Activated naive CD4-positive, alpha-beta T cell (primary cell): ENCODE measurements at places on chromosomes 7 and 10.

DNA sequence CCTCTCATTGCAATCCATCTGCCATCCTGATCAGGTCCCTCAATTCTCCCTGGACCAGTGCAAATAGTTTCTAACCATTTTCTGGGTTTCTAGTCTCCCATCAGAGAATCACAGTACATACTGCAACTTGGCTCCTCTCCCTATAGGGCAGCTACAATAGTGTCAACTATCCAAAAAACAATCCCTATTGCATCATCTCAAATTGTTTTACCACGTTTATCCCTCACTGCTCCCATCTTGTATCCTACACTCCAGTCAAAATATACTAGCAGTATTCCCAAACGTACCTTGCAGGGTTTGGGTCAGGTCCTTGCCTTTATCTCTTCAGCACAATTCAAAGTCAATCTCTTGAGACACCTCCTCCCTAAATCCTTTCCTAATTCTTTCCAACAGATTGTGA, 23.6 kb downstream of the ASB15 start:
- DNase-seq = no peak

DNA sequence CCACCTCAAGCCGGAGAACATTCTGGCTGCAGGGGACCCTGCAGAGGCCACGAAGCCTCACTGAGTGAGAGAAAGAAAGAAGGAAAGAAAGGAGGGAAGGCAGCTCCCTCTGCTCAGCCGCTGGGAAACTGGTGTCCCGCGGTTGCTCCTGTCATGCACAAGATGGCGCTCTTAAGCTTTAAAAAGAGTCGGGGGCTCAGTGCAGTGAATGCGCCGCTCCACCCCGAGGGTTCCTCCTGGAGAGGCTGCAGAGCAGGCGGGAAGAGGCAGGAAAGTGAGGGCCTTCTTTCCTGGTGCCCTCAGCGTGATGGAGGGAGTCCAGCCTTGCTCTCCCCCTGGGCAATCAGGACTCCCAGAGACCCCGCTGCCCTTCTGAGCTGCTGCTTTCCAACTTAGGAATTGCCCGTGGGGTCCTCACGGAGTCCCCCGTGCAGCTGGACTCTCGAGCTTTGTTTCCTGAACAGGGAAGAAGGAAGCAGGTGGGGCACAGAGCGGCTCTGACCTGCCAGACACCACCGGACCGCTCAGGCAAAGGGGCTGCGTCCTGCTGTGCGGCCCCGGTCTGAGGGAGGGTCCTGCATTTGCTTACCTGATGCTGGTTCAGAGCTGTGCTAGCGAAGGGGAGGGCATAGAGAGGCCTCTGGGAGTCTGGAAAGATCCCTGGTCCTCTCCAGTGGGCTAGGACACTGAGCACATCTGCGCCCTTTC, 141.9 kb upstream of the MKI67 start:
- DNase-seq = no peak

DNA sequence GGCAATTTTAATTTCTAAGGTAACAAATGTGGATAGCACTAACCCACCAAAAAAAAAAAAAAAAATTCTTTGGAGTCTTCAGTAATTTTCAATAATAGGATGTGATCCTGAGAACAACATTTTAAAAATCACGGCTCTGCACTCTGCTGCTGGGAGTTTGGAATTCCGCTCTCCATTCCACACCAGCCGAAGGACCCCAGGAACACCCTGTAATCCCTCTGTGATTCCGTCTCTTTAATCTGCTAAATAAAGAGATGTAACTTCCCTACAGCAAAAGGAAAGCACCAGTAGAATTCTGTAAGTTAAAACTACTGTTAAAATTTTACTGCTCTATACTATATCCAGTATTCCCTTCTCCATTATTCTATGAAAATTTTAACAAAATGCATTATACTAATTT, 284.5 kb downstream of the PTPRN2 start:
- no peak for DNase-seq

GRCh38 chr10:102394801-102395399, 605 bp upstream of the NFKB2 start:
- peak; percentile 73 for DNase-seq

- no peak for DNase-seq
Observed at GRCh38 chr10:35821339-35821911, 179.3 kb upstream of the FZD8 start.

DNA sequence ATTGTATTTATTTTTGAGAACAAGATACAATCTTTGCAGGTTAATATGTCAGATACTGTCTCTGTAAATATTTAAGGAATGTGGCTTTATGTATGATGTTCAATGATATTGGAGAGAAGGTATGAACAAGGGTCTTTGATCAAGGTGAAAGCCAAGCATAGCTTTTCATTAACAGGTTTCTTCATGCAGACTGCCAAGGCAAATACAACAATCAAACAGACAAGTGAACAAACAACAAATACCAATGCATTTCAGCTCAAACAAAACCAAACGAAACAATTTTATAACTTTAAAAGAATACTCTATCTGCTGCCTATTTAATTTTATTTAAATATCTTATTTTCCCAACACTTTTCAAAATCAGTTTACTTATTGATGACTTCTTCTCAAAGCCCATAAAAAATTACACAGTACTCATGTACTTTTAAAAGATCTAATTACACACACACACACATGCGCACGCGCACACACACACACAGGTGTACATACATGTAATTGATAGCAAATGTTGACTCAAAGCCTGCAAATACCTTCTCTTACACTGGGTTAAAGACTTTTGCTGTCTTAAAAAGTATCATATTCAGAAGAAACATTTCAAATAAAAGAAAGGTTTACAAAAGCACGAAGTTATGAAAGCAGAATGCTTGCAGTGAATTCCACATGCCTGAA, 201.1 kb upstream of the CCDC6 start:
- DNase-seq = no peak

GRCh38 chr10:129030996-129031843, 435.8 kb upstream of the MGMT start:
- DNase-seq = peak; percentile 26

DNA sequence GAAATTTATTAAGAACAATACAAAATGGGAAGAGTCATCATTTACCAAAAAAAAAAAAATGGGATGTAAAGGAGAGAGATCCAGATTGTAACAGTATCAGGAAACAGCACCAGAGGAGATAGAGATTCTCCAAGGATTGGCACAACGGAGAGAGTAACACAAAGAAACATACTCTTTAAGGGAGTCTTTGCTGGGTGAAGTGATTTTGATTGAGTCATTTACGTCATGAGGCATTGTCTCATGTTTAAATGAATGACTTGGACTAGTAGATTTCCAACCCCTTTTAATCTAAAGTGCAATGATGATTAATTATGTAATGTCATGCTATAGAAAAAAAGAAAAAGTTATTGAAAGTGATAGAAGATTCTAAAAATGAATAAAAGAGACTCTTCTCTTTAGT, 68.8 kb downstream of the ITGB8 start:
- DNase-seq = no peak

DNA sequence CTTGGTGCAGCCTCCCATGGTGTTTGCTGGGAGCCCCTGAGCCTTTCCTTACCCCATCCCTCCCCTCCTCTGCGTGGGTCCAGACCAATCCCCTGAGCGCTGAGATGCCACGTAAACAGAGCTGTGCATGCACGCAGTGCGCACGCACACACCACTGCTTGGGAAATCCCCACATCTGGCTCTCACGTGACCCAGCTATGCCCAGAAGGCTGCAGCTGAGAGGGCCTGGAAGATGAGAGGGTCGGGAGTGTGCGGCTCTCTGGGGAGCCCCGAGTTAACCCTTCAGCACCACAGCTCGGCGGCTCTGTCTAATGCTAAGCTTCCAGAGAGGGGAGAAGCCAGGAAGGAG, 177.2 kb downstream of the SH3PXD2A start:
- peak; percentile 23 for DNase-seq

DNA sequence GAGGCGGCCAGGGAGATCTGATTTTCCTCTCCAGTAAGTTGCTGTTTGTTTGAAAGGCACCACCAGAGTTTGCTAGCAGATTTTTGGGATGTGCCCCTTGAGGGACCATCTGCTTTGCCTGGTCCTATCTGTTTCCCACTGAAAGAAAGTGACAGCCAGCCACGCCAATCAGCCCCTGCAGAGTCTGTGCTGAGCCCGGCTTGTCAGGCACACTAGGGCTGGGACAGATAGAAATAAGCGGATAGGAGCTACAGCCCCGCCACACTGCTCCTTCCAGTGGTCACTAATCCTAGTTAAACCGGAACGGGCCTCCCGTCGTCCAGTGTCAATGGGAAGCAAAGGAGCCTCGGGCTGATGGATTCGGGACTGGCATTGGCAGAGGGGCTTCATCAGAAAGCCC, 161.9 kb upstream of the PRR15 start:
- no peak for DNase-seq

DNA sequence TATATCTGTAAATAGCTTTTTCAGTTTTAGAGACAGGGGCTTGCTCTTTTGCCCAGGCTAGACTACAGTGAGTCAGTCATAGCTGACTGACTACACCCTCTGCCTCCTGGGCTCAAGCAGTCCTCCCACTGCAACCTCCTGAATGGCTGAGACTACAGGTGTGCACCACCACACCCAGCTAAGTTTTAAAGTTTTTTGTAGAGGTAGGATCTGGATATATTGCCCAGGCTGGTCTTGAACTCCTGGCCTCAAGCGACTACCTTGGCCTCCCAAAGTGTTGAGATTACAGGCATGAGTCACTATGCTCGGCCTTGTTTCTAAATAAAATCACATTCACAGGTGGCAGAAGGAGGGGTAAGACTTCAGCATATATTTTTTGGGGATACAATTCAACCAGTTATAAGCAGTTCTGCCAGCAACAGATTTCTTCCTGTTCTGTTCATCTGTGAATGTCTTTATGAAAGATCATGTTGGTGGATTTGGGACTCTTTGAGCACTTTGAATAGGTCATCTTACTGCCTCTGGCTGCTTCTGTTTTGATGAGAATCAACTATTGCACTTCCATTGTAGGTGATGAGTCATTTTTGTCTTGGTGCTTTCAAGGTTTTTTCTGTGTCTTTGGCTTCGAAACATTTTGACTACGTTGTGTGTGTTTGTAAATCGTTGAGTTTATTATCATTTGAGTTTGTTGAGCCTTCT, 15.7 kb downstream of the RBM33 start:
- DNase-seq = no peak

DNA sequence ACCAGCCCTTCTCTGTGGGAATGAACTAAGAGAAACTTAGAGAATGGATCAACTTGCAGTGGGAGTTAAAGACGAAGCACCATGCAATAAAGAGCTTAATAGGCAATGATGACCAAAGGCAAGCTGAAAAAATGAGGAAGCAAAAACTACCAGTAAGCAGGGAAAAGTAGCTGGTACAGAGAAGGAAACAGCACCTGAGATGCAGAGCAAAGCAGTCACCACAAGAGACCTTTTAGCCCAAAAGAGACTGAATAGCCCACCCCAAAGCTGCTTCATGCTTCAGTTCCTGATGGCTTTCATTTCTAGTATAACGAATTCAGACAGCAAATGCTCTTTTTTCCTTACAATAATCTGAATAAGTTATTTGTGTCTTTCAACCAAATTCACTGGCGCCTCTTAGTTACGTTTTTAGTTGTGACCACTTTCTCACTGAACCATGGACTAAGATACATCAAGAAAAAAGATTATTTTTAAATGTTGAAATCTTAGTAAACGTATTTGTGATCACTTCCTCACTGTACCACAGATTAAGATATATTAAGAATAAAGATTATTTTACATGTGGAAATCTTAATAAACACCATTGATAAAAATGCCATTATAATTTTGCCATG, 76.0 kb downstream of the USP6NL start:
- DNase-seq = no peak

GRCh38 chr10:100325158-100325557, 4.9 kb downstream of the PKD2L1 start:
- DNase-seq = no peak

- DNase-seq = no peak
Observed at GRCh38 chr10:25178411-25178810, 3.6 kb downstream of the GPR158 start.

DNA sequence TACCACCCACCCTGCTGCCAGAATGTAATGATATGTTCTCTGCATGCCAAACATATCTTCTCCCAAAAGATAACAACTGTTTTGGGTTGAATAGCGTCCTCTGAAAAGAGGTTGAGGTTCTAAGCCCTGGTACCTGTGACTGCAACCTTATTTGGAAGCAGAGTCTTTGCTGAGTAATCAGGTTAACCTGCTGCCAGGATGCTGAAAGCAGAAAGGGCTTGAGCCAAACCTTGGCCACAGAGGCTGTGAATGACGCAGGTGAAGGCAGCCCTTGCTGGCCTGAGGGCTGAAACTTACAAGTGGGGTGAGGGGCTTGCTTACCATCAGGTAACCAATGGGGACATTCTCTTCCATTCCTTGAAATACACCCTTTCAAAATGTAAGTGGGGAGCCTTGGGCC, 151.8 kb upstream of the RHEB start:
- no peak for DNase-seq

DNA sequence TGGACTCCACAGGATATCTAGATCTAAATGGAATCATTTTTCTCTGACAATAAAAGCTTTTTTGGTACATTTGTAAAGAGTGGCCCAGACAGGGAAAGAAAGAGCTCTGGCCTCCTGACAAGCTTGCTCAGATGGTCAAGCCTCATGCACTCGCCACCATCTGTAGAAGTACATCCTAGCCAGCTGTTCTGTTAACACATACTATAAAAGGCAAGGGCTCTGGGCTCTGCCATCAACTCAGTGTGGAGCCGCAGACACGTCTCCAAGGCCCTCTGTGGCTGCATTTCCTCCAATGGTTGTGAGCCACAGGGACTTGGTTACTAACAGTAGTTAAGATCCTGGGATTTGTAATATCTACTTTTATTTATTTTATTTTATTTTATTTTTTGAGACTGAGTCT, 70.8 kb upstream of the KDM7A start:
- DNase-seq = no peak

DNA sequence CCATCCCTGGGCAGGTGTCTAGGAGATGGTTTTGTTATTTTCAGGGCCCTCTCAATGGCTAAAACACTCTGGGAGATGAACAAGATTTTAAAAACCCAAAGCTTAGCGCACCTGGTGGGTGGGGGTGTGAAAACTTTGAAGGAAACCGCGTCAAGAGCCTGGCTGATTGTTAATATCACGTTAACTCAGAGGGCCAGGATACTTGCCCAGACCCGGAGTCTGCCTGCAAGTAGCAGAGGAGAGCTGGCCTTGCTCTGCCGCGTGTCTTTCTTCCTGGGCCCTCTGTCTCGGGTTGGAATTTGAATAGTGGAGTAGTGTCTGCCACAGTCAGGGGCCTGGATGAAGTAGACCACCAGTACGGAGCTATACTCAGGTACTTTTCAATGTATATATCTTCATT, 1.1 kb downstream of the MGMT start:
- DNase-seq = no peak

DNA sequence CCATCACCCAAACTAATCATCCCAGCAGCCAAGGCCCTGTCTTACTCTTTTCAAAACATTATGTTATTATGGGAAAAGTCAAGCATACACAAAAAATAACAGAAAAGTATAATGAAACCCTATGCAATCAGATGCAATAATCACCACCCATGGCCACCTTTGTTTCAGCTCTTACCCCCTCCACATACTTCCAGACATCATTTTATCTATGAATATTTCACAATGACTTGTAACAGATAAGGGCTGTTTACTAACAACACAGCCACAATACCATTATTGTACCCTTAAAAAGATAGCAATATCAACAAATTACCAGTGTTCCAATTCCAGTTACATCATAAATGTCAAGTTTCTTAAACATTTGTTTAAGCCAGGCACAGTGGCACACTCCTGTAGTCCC, 35.2 kb downstream of the AIFM2 start:
- DNase-seq = no peak

GRCh38 chr7:132218876-132219275, 357.4 kb downstream of the PLXNA4 start:
- DNase-seq = no peak
